ENCODE measurements at places on chromosomes 4 and X.

DNA sequence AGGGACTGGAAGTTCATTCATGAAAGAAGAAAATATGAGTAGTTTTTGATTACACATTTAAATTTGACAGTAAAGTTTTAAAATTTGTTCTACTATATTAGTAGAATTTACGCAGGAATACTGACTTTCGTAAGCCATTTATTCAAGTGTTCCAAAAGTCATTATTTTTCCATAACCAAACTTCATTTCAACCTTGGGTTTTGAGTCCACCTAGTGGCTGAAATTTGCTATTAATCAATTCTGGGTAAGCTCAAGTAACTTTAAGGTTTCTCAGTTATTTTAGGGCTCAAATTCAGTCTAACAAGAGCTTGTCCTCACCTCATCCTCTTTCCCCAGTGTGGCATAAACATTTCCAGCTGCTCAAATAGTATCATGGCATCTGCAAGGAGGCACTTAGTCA lies 175.4 kb downstream of the SH3BGRL start:
- no peak for DNase-seq

DNA sequence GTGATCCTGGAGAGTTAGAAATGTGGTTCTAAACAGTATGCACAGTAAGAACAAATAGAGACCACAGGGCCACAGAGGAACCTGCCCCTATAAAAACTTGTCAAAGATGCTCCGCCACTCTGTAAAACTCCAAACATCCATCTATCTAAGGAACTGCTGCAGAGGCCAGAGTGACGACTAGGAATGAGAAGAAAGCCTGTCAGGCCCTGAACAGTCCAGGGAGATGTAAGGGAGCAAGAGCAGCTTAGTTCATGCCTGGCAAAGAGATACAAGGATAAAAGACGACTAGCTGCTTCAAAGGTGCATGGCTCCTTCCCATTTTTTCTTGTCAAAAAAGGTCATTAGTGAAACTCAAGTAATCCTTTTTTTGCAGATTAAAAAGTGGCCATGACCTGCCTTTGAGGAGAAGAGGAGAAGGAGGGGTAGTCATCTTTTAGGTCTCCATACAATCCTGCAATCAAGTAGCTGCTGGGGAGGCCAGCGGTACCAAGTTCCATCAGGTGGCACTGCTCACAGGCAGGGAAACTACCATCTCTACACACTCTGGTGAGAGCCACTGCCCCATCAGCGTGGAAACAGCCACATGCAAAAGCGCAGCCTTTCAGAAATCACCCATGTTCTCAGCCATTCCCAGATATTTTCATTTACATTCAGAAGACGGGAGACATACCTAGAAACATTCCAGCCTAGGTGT lies 162.1 kb downstream of the TSPAN5 start:
- DNase-seq, result no peak

- no peak for DNase-seq
Observed at GRCh38 chrX:87110142-87110541, 407.5 kb upstream of the KLHL4 start.

DNA sequence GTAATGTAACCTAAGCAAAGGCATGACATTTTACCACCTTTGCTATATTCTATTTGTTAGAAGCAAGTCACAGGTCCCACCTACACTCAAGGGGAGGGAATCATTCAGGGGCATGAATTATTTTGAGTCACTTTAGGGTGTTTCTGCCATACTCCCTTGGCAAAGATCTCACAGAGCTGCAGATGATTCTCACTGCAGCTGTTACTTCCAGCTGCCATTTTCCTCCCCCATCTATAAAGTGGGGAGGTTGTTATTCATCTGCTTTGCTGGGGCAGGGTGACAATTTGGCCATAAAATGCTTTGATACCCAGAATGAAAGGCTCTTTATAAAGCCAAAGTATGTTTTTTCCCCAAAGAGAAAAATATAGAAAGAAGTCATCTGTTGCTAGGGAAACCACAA lies 136.5 kb upstream of the SMIM31 start:
- no peak for DNase-seq

GRCh38 chr4:33349376-33349775 lies 2629.2 kb downstream of the PCDH7 start:
- no peak for DNase-seq

- DNase-seq, result no peak
Observed at GRCh38 chr4:152590179-152591031, 54.5 kb upstream of the FBXW7 start.

- no peak for DNase-seq
Observed at GRCh38 chr4:19496756-19497155, 754.9 kb upstream of the SLIT2 start.

- DNase-seq, result no peak
Observed at GRCh38 chr4:26056406-26056805, 142.4 kb downstream of the SMIM20 start.

Data from stimulated activated CD4-positive, alpha-beta T cell treated with anti-CD3 and anti-CD28 coated beads, Interleukin-15, amount 100 ng/mL, for 48 hours (primary cell).